Fibroblast of villous mesenchyme (primary cell): ENCODE measurements at places on chromosomes 4 and X. TPM values are rescaled to one million over a fixed set of nuclear protein-coding genes. Genes with fewer than 3 reads are reported as not detected.

- peak; percentile 77 for DNase-seq
Observed at GRCh38 chr4:189202182-189202868, 738.3 kb upstream of the FRG1 start.

DNA sequence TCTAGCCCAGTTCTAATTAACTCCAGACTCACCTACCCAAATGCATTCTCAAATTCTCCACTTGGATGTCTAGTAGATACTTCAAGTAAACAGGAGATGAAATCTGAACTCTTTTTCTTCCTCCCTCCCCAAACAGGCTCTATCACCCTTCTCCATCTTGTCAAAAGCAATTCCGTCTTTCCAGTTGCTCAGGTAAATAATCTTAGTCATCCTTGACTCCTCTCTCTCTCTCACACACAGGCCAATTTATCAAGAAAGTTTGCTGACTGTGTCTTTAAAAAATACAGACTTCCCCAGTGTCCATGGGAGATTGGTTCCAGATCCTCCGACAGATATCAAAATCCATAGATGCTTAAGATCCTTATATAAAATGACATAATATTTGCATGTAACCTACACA is 12.9 kb downstream of the TXK start:
- no peak for DNase-seq

DNA sequence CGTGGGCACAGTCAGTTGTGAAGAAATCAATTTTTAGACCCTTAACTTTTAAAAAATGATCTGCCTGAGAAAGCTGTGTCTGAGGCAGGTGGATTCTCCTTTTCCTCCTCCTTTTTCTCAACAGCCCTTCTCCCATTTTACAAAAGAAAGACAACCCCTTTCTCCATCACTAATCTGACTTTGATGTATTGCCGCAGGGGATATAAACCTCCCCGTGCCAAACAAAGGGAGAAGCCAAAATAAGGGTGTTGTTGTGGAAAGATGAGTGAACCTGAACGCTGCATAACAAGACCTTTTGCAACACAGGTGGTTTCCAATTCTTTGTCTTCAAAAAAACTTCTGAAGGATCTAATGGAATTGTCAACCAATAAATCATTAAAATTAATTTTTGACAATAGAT is 8.4 kb upstream of the FHL1 start:
- no peak for DNase-seq

Gene TRIM75
- total RNA-seq = 0.32 TPM in 1 of 2 replicates, not detected in the other

GRCh38 chr4:13762130-13762529 is 134.6 kb upstream of the BOD1L1 start:
- peak; percentile 27 for DNase-seq

Gene C4orf51
- not detected in 2 replicates for total RNA-seq

GRCh38 chrX:46152756-46153155 is 392.5 kb downstream of the ZNF674 start:
- no peak for DNase-seq

DNA sequence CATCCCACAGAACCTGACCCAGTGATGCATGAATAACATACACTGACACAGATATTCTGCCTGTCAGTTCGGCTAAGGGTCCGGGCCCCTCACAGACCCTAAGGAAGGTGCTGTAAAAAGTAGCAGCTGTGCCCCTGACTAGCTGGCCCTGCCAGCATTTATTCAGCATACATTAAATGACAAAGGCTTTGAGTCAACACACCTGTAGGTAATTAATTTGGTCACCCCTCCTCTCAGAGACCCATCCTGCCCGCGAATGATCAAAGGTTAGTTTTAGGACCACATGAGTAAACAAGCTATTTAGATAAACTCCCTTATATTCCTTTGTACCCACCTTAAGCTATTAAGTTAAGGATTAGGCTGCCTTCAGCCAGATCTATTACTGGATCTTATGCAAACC is 429.0 kb upstream of the NWD2 start:
- no peak for DNase-seq

Gene PABPC1L2B
- not detected in 2 replicates for total RNA-seq

DNA sequence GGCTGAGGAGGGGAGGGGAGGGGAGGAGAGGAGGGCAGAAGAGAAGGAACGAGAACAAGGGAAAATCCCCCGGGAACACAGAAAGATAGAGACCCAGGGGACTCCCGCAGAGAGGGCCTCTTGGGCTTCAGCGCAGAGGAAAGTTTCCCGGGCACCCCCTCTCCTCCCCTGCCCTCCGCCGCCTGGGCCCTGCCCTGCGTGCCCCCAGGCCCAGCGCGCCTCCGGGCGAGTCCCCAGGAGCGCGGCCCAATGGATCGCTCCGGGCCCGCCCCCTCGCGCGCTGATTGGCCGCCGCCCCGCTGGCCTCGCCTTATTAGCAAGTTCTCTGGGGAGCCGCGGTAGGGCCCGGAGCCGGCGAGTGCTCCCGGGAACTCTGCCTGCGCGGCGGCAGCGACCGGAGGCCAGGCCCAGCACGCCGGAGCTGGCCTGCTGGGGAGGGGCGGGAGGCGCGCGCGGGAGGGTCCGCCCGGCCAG is at the start of gene MSX1:
Gene MSX1, plus strand, starts transcription at position 341 of the 474 bp plus-strand sequence. CDS start 235 bp downstream, outside the sequence.
- DNase-seq = peak; percentile 89

Gene GPR173
- 3.5 and 3.9 TPM in 2 replicates for total RNA-seq

Gene RAB33A
- total RNA-seq = 1.3 and 3.5 TPM in 2 replicates

GRCh38 chr4:37780444-37781130 is 45.9 kb upstream of the PGM2 start:
- DNase-seq = peak; percentile 9

DNA sequence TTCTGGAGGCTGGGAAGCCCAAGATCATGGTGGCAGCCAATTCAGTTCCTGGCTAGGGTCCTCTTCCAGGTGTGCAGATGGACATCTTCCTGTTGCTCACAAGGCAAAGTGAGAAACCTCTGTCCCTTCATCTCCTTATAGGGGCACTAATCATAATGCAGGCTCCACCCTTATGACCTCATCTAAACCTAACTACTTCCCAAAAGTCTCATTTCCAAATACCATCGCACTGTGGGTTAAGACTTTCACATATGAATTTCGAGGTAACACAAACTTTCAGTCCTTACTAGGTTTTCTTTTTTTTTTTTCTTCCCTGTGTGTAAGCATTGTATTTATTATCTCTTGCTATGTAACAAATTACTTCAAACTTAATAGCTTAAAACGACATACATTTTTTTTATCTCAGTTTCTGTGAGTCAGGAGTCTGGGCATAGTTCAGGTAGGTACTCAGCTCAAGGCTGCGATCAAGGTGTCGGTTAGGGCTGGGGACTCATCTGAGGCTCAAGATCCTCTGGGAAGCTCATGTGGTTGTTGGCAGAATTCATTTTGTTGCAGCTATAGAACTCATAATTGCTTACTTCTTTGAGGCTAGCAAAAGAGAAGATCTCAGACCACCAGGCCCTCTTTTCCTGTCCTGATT is 204.7 kb upstream of the STK26 start:
- DNase-seq = no peak

DNA sequence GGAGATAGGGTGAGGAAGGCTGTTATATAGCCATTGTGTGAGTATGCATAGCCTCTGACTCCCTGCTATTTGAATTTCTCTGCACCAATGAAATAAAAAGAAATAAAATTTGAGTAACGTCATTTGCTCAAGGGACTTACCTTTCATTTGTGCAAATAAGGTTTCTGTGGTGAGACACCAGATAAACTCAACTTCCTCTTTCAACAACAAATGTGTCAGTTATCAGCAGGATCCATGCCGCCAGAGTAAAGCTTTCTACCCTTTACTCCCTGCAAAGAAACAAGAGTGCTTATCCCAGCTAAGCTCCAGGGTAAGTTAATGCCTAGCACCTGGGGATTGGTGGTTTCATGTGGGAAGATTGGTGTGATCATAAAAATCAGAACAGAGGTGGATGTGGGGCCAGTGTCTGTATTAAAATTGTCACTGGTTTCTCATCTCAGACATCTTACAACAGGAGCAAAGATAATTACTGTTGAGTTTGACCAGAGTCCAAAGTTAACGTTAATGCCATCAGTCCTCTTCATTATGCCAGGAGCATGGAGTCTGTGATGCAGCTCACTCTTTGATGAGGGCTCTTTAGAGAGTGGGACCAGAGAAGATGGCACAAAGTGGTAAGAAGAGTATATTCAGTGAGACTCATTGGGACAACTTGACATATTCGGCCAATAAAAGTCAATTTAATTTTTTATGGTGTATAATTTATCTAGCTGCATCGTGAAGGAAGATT is at the start of gene P2RY10:
Gene P2RY10, plus strand, starts transcription at position 206 of the 727 bp plus-strand sequence. CDS start 15,130 bp downstream, outside the sequence.
- no peak for DNase-seq

- no peak for DNase-seq
Observed at GRCh38 chrX:53616946-53617345, 69.6 kb downstream of the HUWE1 start.

GRCh38 chr4:184479516-184479950 is 5.2 kb upstream of the IRF2 start:
- DNase-seq = no peak

DNA sequence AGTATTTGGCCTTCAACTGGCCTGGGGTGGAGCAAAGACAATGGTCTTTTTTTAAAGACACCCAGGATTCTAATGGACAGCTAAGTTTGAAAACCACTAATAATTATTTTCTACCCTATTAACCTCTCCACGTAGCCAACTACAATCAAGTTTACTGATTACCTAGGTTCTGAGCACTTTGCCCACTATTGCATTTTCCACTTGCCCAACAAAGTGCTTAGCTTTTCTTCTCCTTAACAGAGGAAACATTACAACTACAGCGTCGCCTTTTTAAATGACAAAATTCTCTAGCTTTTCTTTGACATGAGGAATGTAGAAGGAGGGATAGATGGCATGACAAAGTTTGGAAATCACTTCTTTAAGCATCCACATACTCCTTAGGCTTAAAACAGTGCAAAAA is 2.0 kb downstream of the CHIC2 start:
- no peak for DNase-seq

Gene ENPEP
- 0.32 and 0.43 TPM in 2 replicates for total RNA-seq

GRCh38 chrX:124737771-124738170 is 391.4 kb downstream of the SH2D1A start:
- DNase-seq = no peak

Gene FGF13
- total RNA-seq = under 0.01 TPM in 1 of 2 replicates, not detected in the other

- DNase-seq = no peak
Observed at GRCh38 chr4:93897559-93897958, 69.0 kb downstream of the ATOH1 start.

- peak; percentile 48 for DNase-seq
Observed at GRCh38 chr4:113447769-113448168, 313.8 kb downstream of the CAMK2D start.

- no peak for DNase-seq
Observed at GRCh38 chr4:40550196-40550595, 79.5 kb downstream of the RBM47 start.

Gene ESX1
- not detected in 2 replicates for total RNA-seq

Gene RIPPLY1
- total RNA-seq = not detected in 2 replicates

DNA sequence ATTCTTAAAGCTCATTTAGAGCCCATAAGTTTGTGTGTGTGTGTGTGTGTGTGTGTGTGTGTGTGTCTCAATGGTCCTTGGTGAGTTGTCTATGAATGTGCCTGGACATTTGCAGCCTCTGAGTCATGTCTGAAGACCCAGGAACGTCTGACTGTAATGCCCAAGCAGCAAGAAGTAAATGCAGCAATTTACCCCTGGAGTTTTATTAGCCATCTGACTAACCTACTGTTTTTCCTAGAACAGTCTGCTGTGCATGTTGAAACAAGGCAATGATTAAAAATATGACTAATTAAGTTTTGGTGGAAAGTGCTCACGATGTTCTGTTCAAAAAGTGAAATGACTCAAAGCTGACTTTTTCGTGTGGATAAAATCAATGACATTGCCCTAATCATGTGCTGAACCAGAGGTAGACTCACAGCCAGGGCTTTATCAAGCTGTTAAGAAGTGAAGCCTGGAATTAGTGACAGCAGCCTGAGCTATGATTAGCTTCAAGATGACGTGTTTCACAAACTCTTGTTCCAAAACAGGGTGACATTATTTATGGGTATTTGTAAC is 201.6 kb downstream of the CPE start:
- peak; percentile 71 for DNase-seq

Gene BGN
- total RNA-seq = 14.7 and 62.5 TPM in 2 replicates

Gene FGF16
- total RNA-seq = not detected in 2 replicates

DNA sequence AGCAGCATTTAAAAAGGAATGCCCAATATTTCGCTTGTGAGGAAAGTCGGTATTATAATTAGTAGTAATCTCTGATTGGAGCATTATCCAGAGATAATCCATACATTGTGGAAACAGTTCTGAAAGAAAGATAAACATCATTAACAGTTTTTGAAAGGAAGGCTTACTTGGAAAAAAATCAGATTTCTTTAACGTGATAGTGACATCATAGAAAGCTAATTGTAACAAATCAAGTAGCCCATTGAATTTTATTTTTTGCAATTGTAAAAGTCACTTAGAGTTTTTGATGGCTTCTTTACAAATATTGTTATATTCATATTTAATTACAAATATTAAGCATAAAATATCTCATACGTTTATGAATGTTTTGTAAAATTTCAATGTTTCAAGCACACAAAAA is 11.6 kb upstream of the NR3C2 start:
- DNase-seq = no peak

DNA sequence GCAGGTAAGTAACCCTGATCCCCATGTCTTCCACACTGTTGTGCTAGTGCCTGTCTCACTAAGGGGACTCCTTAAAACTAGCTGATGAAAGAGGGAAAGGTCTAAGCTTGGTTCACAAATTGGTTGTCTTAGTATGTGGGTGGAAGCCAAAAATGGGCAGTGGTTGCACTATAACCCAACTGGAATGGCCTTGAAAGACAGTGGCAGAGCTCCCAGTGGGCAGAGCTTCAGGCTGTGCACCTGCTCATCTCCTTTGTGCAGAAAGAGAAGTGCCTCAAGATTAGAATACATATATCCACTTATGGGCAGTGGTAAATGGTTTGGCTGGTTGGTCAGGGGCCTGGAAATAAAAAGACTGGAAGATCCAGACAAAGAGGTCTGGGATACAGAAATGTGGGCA is 7.2 kb downstream of the SYN1 start:
- DNase-seq = no peak

GRCh38 chr4:87030124-87030523 is 95.3 kb downstream of the AFF1 start:
- no peak for DNase-seq

- no peak for DNase-seq
Observed at GRCh38 chr4:87566276-87566675, 37.1 kb upstream of the SPARCL1 start.

DNA sequence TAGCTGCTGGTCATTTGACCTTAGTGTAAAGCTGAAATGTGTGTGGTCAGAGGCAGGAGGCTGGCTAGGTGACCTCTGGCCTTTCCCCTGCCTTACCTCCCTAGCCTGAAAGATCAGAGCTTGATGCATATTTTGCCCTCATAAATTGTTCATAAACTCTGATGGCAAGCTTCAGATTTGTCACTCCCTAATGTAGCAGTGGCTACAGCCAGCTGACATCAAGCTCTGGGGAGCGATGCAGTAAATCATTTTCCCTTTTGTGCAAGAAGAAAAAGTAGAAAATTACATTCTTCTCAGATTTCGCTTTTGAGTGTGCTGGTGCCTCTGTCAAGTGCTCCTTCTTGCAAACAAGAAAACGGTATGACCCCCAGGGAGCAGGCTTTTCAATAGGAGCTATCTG is 87.7 kb upstream of the MAGEA4 start:
- no peak for DNase-seq

DNA sequence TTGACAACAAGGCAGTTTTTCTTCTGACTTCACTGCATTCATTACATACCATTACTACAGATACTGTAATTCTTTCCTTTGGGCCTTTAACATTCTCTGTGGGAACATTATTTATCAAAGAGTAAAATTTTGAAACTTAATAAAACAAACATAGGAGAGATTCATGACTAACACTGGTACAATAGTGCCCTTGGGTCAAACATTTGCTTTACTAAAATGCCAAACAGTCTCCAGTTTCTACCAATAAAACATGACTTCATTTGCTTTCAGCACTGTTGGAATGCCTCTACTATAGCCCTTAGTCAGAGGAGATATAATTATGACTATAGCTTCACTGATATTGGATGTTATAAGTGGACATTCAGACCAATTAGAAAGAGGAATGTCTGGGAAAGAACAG is 481.5 kb downstream of the PACRGL start:
- DNase-seq = no peak
